Umbilical cord (tissue), 2 donors: ENCODE measurements at places on chromosomes 5 and 9.

DNA sequence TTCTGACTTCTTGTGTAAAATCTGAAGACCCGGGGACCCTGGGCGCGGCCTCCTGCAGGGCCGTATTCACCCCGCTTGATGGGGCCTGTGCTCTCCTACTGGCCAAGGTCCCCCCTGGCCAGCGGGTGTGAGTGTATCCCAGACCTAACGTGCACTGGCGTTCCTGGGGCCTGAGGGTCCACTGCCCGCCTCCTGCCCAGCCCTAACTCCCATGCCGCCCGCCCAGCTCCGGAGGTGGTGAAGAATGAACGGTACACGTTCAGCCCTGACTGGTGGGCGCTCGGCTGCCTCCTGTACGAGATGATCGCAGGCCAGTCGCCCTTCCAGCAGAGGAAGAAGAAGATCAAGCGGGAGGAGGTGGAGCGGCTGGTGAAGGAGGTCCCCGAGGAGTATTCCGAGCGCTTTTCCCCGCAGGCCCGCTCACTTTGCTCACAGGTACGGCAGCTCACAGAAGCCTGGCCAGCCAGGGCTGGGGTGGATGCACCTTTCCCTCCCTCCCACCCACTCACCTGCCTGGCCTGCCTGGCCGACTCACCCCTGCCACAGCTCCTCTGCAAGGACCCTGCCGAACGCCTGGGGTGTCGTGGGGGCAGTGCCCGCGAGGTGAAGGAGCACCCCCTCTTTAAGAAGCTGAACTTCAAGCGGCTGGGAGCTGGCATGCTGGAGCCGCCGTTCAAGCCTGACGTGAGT, 9.5 kb downstream of the GRK6 start:
- no peak for DNase-seq

DNA sequence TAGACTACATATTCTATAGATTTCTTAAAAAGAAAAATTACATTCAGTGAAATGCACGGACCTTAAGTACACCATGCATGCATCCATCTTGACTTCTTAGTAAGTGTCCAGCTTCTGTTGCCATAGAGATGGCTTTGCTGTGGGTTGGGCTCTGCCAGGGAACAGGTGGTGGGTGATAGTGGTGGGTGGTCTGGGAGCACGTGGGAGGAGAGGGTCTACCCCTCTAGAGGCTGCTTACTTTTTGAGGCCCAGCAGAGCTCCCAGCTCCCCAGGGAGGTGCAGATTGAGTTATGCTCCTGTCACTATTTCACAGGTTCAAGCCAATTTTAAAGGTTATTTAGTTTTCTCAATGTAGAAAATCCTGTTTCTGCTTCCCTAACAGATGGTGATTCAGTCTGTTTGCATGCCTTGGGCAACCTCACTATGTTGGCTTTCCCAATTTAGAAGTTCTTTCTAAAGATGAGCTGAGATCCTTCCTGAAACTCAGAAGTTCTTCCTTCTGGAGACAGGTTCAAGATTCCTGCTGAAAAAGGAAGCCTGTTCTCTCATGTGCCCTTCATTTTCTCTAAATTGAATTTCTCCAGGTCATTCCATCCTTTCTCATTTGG, 107.4 kb upstream of the LHFPL2 start:
- no peak for DNase-seq

- DNase-seq: no peak
Observed at GRCh38 chr9:25636026-25636425, 42.2 kb downstream of the TUSC1 start.

DNA sequence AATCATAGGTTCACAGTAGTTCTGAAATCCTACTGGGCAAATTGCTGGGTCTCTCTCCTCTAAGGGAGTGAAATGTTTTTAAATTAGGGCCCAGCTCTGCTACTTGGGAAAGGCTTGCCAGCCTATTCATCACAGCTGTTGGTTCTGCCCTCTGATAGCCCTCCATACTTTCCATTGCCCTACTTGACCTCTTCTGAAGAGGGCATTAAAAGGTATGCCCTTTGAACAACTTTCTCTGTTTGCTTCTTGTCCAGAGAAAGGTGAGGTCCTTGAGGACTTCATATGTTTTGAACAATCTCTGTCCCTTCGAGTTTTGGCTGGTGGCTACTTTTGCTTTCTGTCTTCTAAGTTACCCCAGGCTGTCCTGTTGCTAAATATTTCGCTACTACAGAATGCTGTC, 62.3 kb upstream of the JAK2 start:
- DNase-seq: no peak

DNA sequence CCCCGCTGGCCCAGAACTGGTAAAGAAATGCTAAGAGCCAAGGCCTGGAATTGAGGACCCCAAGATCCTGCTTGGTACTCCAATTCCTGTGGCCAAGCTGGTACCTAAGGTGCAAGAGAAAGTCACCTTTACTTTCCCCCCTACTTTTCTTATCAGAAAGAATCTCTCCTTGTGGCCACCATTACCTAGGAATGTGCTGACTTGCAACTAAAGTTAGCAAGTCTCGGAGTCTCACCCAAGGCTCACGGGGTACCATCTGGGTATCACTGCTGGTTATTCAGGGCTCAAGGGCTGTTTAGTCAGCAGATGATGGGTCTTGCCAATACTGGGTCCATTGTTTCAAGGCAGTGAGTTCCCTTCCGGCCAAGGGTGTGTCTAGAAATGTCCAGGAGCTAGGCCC, 270.2 kb downstream of the KDM4C start:
- no peak for DNase-seq

DNA sequence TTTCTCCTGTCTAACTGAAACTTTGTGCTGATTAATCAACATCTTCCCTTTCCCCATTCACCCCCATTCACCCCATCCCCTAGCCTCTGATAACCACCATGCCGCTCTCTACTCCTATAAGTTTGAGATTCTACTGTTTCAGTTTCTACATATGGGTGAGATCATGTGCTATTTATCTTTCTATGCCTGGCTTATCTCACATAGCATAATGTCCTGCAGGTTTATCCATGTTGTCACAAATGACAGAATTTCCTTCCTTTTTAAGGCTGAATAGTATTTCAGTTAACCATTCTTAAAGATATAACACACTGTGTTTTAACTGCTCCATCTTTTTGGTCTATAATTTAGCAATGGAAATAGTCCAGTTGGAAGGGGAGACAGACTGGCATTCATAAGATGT, 205.1 kb downstream of the SNCAIP start:
- DNase-seq: no peak

DNA sequence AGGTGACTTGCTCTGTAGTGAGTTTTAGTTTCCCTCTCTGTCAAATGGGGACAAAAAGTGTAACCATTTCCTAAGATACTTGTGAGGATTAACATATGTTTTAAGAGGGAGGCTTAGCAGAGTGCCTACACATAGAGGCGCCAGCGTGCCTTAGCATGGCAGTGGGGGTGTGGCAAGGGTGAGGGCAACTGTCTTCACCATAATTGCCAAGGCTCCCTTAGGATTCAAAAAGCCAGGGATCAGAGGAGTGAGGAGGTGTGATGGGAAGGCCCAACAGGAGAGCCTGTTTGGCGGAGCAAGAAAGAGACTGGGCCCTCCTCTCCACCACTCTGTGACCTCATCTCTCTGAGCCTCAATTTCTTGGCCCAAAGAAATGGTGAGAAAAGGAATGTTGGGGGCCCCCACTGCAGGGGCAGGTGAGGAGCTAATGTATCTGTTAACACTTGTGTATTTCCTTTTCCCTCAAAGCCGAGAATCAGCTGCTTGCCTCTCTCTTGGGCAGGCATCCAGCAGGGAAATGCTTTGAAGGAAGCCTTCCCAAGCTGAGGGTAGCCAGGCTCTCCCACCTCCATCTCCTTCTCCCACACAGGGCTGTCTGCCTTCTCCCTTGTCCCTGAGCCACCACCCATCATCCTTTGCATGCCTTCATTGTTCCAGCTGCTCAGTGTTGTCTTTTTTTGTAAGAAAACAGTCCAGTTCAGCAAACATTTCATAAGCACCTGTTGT, 76.0 kb downstream of the DAB2IP start:
- DNase-seq: no peak

- peak; percentile 10 for DNase-seq
Observed at GRCh38 chr5:102865171-102865509, 110.0 kb downstream of the PAM start.

DNA sequence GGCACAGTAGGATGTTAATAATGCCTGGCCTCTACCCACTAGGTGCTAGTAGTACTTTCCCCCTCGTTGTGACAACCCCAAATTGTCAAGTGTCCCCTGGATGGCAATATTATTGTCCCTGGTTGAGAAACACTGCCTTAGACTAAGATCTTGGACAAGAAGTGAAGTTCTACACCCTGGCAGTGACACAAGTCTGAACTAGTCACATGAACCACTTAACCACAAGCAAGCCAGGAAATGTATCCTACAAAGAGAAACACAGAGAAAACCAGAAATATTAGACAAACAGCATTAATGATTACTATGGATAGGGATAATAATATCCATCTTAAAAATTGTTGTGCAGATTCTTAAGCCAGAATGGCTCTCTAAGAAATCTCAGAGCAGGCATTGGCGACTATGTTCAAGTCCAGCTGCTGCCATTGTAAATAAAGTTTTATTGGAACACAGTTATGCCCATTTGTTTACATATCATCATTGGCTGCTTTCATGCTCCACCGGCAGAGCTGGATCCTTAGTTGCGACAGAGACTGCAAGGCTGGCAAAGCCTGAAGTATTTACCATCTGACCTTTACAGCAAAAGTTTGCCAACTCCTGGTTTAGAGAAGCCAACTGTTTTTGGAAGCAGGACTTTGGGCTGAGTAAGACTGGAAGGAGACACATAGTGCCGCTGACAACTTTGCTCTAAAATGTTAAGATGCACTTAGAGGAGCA, 80.8 kb downstream of the NTRK2 start:
- no peak for DNase-seq

- peak; percentile 8 for DNase-seq
Observed at GRCh38 chr9:110575945-110576344, 3.6 kb downstream of the SVEP1 start.

GRCh38 chr5:133779828-133780475, 167.6 kb upstream of the FSTL4 start:
- no peak for DNase-seq

DNA sequence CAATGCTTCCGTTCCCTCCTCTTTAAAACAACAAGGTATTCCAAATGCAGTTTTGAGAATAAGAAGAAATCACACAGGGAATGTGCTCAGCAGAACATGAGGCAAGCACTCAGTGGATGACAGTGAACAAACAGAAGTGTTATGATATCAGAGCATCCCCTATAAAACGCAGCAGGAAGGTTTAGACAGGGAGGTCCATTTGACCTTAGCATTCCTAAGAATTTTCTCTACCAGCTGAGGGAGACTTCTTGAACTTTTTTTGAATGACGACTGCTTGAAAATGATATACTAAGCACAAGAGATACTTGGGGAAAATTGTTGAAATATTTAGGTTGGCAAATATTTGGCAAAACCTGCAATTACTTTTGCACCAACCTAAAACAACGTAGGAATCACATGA, 3.9 kb downstream of the AMACR start:
- no peak for DNase-seq

DNA sequence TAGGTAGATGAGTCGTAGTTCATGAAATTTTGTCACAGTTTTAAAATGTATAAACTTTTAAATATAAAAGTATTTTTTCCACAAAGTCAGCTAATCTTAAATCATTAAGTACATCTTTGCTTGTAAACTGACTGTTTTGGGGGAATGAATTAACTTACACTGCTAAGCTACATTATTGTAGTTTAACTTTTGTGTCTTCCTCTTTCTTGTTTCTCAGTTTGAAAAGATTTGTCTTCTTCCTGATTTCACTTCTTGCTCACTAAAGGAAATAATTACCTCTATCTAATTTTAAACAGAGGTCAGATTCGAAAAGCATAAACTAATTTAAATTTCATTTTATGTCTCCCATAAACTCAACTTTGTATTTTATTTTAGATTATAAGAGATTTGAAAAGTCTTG, 5.7 kb downstream of the NIPSNAP3B start:
- DNase-seq: no peak

- no peak for DNase-seq
Observed at GRCh38 chr5:171957591-171958251, 48.7 kb downstream of the FBXW11 start.

- no peak for DNase-seq
Observed at GRCh38 chr9:72360324-72360723, 4.7 kb downstream of the ZFAND5 start.

GRCh38 chr9:115114546-115114945, 3.4 kb downstream of the TNC start:
- DNase-seq: no peak

GRCh38 chr5:5304361-5305020, 118.0 kb upstream of the ICE1 start:
- DNase-seq: no peak
